ENCODE measurements at places on chromosomes 7 and 10.

GRCh38 chr10:109958059-109958458 is 34.7 kb upstream of the XPNPEP1 start:
- DNase-seq: no peak

DNA sequence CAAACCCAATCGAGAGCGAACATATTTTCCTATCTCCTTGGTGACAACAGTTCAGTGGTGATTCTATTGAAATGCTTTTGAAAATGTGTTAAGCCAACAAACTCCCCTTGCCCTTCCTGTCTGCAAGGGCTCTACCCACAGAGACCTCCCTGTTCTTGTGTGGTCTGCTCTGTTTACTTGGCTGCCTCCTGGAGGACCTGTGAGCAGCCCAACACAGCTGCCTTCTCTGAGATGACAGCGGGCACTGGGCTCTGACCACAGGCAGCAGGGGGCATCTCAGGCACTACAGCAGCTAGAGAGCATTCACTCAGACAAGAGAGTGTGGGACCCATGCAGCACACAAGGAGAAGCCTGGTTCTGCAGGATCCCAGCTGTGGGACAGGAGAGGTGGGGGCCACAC is 416.4 kb downstream of the TCERG1L start:
- DNase-seq: no peak

DNA sequence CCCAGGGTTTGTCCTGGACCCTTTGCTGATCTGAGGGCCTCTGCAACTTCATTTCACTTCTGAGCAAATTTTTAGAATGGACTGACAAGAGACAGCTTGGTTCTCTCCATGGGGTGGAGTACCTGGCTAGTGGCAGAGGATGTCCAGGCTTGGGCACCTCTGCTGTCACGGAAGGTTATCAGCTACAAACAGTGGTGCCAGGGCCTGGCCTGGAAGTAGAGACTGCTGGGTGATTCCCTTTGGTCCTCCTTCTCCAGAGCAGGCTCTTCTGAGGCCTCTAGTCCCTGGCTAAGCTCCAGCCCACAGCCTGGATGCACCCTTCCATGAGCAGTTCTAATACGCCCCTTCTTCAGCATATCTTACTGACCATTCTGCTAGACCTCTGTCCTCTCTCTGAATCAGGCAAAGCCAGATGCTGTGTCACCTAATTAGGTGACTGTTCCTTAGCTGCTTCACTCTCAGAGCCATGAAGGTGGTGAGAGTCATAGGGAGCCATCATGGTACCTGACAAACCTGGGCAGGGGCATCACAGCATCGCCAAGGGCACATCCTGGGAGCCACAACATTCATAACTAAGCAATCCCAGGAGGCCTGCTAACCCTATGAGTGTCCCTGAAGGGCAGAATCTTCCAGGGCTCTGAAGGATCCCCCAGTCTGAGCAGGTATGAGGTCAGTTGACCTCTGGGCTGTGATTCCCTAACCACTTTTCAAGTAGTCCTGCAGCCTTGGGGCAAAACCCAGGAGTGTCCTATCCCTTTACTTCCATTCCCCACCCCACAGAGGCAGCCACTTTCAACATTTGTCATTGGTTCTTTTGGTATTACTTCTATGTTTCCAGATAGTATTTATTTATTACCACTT is 4.0 kb downstream of the ARHGAP22 start:
- DNase-seq: no peak

DNA sequence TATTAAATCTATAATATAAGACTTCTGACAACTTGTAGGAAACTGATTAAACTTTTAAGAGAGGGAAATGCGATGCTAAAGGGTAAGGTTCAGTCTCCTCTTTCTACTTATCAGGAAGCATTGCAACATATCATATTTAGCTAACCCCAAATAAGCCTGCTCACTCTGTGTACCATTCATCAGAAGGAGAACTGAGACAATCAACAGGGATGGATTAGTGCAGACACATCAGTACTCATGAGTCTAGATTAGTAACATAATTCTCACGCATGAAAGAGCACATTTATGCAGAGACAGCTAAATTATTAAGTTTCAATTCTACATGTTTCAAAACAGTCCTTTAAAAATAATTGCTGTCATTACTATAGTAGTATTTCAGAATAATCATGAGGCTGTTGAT is 354.2 kb upstream of the ZWINT start:
- no peak for DNase-seq

DNA sequence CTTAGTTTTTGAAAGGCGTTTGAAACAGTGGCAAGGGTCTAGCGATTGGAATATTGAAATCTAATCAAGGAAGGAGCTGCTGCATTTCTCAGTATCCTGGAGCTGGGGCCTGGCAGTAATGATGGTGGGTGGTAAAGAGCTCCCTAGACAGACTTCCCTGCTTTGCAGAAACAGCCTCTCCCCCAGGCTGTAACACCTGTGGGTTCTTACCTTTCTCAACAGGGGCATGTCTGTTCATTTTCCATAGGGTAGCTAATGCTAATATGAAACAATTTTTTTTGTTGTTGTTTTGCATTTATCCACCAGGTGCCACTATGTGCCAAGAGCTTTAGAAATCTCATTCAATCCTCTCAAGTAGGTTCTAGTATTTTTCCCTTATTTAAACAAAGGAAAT is 345.5 kb downstream of the REEP3 start:
- DNase-seq: peak; percentile 11

GRCh38 chr7:33559324-33559710 is 346.0 kb upstream of the BMPER start:
- DNase-seq: no peak

GRCh38 chr7:87083865-87084519 is 24.5 kb upstream of the ELAPOR2 start:
- peak; percentile 2 for DNase-seq

- peak; percentile 73 for DNase-seq
Measured at GRCh38 chr10:33157103-33157502, 177.4 kb downstream of the NRP1 start.

DNA sequence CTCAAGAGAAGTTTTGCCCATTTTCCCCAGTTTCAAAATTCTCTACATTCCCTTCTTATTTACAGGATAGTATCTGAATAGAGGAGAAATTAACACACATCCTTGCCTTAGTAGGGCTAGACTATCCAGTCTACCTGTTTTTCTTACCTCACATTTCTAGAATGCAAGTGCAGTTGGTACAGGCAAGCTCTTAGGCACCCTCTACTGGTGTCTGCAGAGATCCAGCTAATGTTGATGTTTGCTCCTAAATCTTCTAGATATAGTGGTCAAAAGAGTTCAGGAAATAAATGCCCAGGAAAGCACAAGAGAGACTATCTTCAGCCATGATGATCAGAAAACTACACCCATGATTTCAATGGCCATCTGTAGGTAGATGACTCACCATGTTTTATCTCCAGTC is 205.3 kb downstream of the HTR7 start:
- DNase-seq: no peak

DNA sequence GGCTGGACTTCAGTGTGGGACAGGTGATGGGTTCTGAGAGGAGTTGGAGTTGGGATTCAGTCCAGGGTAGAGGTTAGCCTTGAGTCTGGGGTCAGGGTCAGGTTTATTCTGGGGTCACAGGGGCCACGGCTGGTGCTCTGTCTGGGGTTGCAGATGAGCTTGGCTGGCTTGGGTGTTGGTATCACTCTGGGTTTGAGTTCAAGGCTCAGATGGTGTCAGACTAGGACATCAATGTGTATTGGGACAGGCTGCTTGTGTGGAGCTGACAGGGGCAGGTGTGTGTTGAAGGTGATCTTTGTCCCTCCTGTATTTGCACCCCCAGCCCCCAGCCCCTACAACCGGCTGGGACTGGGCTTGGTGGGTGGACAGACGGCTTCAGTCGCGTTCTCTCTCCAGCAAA is 26.8 kb downstream of the TMEM270 start:
- no peak for DNase-seq

- DNase-seq: no peak
Measured at GRCh38 chr7:64879086-64879730, 23.9 kb upstream of the ZNF273 start.

GRCh38 chr7:151736403-151736909 is 140.5 kb downstream of the PRKAG2 start:
- DNase-seq: peak; percentile 95

- no peak for DNase-seq
Measured at GRCh38 chr10:128875030-128875744, 591.9 kb upstream of the MGMT start.

- no peak for DNase-seq
Measured at GRCh38 chr7:115276791-115277190, 354.9 kb downstream of the MDFIC start.

DNA sequence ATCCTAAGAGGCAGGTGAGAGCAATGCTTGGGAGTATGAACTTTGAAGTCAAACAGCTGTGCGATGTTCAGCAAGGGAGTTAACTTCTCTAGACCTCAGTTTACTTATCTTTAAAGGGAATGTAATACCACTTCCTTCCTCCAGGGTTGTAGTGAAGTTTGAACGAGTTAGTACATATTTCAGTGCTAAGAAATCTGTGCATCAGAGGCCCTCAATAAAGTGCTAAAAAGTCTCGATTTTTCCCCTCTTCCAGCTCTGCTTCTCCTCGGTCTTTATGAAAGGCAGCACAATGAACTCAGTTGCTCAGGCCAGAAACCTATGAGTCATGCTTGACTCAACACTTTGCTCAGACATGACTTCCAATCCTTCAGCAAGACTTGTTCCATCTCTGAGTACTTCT is 418.9 kb downstream of the MDFIC start:
- peak; percentile 78 for DNase-seq

GRCh38 chr7:140889645-140890044 is 35.1 kb downstream of the BRAF start:
- DNase-seq: no peak

DNA sequence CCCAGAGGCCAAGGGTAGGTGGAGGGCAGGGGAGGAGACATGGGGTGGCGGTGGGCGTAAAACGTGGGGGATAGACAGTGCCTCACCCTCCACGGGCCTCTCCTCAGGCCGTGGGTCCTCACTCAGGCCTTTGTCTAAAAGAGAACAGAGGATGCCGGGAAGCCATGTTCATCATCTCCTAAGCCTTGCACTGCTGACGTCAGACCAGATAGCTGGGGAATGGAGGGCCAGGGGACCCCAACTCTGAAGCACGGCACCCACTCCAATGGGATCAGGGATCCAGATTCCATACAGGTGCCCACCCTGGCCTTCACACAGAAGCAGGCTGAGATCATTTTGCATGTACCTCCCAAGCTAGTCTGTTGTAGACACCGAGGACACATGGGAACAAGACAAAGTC is 83.4 kb upstream of the TMEM248 start:
- no peak for DNase-seq

GRCh38 chr10:78225594-78225993 is 191.9 kb downstream of the RPS24 start:
- DNase-seq: no peak

GRCh38 chr7:29935111-29935510 is 54.5 kb downstream of the SCRN1 start:
- DNase-seq: no peak

DNA sequence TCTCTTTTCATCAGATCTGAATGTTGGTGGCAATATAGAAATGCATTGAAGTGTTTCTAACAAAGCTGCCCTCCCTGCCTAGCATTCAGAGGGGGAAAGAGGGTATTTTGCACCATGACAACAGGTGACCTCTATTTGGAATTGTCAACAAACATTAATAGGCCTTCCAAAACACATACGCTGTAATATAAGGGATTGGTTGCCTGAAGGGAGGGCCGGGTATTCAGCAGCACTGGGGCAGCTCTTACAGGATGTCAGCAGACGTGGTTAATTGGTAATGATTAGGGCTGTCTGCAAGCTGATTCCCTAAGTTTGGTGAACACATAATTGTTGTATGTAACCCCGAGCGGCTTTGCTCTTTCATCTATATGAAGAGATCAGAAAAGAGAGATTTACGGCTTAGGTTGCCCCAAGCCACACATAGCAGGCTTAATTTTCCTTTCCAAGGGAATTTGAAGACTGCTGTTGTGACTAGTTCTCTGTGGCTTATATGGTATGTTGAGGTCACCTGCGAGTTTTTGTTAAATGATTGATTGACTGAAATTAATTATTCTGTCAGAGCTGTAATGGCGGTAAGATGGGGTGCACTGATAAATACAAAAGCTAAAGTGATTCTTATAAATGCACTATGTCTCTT is 759.3 kb downstream of the LRMDA start:
- DNase-seq: no peak

DNA sequence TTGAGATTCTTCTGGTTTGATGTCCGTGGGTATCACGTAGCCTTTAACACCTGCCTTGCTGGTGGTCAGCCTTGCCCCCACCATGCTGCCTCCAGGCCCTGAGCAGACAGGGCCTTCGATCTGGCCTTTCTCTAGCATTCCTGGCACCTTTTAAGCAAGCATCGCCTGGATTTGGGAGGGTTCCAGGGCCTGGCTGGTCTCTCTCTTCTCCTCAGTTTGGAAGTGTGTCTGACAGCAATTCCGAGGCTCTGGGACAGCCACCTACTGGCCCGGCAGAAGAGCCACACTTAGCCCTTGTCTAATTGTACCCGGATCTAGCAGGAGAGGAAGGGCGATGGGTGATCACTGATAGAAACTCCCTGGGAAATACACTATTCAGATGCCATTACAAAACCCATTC is 441.3 kb upstream of the MKI67 start:
- no peak for DNase-seq

GRCh38 chr7:53697913-53698312 is 662.5 kb downstream of the POM121L12 start:
- no peak for DNase-seq

GRCh38 chr7:37311355-37311754 is 137.3 kb downstream of the ELMO1 start:
- no peak for DNase-seq

GRCh38 chr7:66142334-66142733 is 27.7 kb downstream of the CRCP start:
- no peak for DNase-seq

GRCh38 chr7:155508376-155509358 is 37.7 kb downstream of the CNPY1 start:
- DNase-seq: no peak

DNA sequence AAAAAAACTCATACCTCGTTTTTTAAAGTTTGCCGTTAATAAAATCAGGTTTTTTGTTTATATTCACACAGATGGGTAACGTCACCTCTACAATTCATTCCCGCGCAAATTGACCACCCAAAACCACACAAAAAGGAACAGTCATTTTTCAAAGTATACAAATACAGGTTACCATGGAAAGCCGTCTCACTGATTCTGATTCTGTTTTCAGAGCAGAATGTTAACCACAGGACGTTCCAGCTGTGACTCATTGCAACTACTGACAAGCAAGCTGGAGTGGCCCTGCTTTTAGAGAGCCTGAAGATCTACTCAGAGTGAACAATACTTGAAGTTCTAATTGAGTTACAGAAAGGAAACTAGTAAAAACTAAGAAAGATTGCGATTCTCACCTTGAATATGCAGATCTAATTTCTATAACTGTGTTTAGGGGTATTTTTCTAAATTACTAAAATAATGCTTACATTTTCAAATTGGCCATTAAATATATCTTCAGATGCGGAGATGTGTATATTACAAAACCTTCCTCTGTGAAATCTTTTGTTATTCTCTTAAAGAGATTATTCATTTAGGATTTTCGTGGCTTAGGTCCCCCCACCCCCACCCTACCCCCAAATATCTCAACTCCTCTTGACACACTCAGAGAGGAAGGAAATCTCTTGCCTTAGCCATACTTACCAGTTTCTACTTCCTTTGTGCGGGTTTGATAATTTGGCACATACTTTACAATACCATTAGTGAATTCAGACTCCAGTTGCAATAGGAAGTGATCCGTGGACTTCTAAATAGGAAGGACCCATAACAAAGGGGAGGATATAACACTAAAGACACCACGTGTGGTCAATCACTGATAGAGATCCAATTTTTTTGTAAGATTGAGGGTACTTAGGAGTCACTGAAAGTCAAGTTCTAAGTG is 106.0 kb downstream of the CUBN start:
- peak; percentile 96 for DNase-seq

Measured in EL (cell line).